ENCODE measurements at places on chromosomes 13 and 19.

DNA sequence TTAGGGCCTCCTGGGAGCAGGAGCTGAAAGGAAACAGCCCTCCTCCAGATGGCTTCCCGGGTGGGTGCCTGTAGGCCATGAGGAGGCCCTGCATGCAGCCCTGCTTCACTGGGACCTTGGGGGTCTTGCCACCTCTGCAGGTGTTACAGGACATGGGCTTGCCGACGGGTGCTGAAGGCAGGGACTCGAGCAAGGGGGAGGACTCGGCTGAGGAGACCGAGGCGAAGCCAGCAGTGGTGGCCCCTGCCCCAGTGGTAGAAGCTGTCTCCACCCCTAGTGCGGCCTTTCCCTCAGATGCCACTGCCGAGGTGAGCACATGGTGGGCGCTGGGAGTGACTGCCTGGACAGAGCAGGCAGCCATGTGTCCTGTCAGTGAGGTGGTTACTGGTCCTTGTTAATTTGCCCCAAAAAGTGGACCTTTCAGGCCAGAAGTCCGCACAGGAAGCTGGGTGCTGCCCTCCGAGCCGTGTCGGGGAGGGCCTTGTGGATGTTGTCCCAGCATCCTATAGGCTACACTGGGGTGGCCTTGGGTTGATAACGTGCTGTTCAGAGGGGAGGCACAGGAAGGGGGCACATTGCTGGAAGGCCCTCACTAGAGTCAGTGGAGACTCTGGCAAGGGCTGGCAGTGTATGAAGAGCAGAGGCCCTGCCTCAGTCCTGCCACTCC lies 18.7 kb upstream of the QTRT1 start:
- no peak for DNase-seq

- no peak for DNase-seq
These were observed 1.7 kb downstream of the MPV17L2 start for GRCh38 chr19:18194554-18195238.

DNA sequence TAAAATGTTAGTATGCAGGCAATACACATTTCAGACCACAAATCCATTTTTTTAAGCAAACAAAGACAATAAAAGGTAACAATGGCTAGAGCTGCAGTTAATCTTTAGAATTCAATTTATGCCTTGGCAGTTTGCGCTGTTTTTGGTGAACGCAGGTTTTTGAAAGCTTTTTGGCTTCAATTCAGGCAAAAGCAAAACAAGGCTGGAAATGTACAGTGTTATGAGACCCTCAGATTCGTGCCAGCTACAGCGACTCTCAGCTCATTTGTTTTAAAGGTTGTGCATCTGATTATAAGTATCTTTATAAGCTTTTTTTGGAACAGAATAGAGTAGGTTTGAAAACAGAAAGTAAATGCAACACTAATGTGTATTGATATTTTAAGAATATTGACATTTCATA lies 63.6 kb upstream of the SOX1 start:
- peak; percentile 99 for DNase-seq

- no peak for DNase-seq
These were observed 11.1 kb downstream of the EFNA2 start for GRCh38 chr19:1296575-1297271.

DNA sequence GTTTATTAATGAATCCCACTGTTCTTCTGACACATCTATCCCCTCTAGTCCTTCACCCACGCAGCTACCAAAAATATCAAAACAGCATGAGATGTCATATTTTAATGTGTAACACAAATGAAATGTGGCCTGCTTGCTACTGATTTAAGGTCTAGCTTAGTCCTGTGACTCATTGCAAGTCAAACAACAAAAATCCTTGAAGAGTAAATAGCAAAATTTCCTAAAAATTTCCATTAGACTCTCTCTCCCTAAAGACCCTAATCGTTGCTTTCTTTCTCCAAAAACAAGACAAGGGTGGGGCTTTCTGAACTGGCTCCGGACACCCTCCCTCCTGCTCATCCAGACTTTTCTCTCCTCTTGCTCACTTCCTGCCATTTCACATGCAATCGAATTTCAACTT lies 99.9 kb upstream of the IPO5 start:
- no peak for DNase-seq

GRCh38 chr19:30784850-30785457 lies 412.8 kb downstream of the ZNF536 start:
- DNase-seq: peak; percentile 49

DNA sequence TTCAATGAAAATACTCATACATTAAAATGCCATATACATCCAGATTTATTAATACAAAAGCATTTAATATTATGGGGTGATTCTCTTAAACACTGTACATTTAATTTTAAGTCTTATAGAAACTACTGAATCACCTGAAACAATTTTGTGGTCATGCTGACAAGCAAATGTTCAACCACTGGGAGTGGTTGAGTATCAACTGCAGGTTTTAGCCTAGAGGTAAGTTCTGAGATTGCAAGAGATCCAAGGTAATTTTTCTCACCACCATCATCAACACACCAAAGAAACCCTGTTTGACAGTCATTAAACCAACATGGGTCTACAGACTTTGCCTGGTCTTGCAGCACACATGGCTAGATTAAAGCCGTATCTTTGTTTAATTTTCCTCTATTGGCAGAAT lies 196.3 kb downstream of the LHFPL6 start:
- no peak for DNase-seq

GRCh38 chr19:33397536-33398360 lies 24.2 kb downstream of the CEBPG start:
- DNase-seq: no peak

- DNase-seq: no peak
These were observed 33.4 kb upstream of the KLF5 start for GRCh38 chr13:73025217-73026012.

DNA sequence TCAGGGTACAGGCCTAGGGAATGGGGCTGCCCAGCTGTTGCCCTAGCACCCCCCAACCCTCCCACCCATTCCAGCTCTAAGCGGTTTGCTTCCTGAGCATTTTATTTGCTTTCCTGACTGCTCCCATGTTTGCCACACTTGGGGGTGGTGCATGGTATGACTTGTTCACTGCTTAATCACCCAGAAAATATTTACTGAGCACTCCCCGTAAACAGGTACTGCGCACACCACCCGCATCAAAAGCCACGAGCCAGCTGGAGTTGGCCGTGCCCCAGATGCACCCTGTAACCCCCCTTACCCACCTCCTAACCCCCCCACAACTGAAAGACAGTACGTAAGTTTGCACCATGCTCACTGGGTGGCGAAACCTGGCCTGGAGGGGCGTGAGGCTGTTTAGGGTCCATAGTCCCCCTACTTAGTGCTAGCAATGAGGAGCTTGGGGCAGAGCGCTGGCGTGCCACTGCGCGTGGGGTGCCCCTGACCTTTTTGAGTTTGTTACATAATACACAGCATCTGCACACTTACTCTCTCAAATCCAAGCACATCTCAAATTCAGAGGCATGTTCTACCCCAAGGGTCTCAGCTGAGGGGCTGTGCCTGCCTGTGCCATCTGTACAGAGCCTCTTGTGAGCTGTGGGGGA lies 29.8 kb downstream of the DPF1 start:
- no peak for DNase-seq

Data from NCI-H1105 treated with DMSO at 0.1 percent for 48 hours (cell line).